NCI-H187 treated with DMSO at 0.1 percent for 48 hours (cell line): ENCODE measurements at places on chromosomes 12 and 14.
A peak's percentile ranks its signal among the peaks of the same experiment; 100 is the strongest.

GRCh38 chr12:6341417-6342139 lies at the start of gene TNFRSF1A:
TSS of gene TNFRSF1A (minus strand) at chr12:6342076. CDS start at chr12:6341814, 262 bp downstream.
- DNase-seq: no peak

GRCh38 chr14:70148911-70149595 lies 39.7 kb downstream of the SLC8A3 start:
- DNase-seq: no peak

DNA sequence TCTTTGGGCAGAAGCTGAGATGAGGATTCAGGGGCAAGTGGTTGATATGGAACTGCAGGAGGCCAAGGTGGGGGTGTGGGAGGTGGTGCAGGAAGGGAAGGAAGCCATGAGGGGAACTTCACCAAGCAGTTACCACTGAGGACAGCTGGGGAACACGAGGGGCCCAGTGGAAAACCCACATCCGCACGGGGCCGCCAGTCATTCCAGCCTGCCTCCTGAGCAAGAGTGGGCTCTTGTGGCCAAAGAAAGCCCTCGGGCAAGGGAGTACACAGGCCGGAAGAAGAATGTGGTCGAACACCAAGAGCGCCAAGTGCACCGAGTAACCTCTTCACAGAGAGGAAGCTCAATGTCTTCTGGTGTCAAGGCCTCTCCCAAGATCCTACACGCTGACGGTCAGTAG lies 252.2 kb upstream of the FOXN3 start:
- DNase-seq: no peak

DNA sequence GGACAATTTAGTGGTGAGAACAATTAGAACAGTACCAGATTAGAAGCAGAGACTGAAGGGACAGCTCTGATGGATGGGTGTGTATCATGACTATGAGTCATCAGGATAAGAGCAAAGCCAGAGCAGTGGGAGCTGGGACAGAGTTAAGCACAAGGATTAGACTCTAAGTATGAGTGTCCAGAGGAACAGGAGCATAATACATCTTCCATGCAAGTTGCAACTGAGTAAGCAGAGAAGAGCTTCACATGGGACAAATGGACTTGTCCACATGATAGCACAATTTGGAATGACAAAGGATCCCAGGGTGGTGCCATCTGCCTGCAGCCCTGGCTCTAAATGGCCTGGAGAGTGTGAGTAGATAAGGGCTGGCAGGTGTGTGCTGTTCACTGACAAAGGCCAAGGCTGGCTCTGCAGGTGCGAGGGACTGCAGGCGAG lies 226.4 kb upstream of the CAND1 start:
- DNase-seq: peak; percentile 91

GRCh38 chr12:68823696-68824095 lies 15.7 kb downstream of the MDM2 start:
- DNase-seq: no peak

DNA sequence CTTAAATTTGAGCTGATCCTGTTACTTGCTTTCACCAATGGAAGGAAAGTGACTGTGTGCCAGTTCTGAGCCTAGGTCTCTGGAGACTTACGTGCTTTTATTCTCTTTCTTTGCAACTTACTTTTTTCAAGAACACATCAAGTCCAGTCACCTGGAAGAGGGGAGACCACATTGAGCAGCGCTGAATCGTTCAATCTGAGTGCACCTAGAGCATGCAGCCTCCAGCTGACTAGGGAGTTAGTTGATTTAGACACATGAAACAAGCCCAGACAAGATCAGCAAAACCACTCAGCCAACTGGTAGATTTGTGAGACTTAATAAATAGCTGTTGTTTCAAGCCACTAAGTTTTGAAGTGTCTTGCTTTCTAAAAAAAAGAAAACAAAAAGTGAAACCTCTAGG lies 1014.8 kb upstream of the FBXO33 start:
- no peak for DNase-seq

DNA sequence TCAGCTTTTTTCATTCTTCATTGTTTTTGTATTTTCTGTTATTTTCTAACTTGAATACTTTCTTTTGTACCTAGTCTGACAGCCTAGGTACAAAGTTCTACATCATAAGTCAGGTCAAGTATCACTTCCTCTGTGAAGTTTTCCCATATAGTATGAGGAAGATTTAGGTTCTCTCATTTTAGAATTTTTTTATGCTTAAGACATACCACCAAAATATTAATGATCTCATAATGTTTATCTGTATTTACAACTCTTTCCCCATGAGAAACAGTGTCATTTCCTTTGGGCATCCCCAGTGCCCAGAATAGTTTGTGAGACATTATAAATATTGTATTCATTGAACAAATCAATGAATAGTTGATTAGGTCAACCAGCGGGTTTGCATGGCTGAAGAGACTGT lies 3.1 kb upstream of the ATF7IP start:
- no peak for DNase-seq

DNA sequence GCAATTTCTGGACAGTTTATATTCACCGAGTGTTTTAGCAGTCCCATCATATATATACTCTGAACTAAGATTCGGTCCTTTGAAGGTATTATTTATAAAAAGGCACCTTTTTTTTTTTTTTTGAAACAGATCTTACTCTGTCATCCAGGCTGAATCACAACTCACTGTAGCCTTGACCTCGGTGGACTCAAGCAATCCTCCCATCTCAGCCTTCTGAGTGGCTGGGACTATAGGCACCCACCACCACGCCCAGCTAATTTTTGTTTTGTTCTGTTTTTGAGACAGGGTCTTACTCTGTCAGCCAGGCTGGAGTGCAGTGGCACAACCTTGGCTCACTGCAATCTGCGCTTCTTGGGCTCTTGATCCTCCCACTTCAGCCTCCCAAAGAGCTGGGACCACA lies 52.1 kb downstream of the BTBD7 start:
- DNase-seq: no peak

- no peak for DNase-seq
These were observed 960.9 kb upstream of the FBXO33 start for GRCh38 chr14:40393143-40393542.

- DNase-seq: no peak
These were observed 130.5 kb downstream of the ZFP36L1 start for GRCh38 chr14:68662392-68662791.

DNA sequence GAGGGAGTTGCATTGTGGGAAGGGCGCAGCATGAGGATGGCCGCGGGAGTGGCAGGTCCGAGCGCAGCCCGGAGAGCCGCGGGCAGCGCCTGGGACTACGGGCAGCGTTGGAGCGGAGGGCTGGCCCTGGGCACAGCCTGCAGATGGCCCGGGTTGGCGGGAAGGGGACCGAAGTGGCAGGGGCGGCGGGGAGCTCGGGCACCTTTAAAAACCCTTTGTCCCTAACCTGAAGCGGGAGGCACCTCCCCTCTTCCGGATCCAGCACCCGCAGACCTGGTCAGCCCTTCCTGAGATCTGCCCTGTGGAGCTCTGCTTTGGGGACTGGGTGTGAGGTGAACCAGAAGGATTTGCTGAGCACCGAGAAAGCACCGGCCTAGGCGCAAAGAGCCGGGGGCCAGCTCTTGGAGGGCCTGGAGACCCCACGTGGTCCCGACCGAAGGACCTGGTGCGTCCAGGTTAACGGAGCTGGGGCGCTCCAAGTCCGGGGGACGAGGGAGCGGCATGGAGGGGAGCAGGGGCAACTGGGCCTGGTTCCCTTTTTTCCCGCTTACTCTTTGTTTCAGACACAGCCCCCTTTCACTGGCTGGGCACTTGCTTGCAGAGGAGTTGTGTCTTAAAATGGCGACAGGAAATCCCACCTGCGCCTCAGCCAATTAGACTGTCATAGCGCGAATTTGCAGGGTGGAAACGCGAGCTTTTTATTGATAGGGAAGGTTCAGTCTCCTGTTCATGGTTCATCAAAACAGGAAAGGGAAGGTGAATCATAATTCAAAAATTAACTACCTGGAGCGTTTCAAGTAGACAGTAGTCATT lies 792 bp upstream of the SLC38A1 start:
- DNase-seq: no peak

DNA sequence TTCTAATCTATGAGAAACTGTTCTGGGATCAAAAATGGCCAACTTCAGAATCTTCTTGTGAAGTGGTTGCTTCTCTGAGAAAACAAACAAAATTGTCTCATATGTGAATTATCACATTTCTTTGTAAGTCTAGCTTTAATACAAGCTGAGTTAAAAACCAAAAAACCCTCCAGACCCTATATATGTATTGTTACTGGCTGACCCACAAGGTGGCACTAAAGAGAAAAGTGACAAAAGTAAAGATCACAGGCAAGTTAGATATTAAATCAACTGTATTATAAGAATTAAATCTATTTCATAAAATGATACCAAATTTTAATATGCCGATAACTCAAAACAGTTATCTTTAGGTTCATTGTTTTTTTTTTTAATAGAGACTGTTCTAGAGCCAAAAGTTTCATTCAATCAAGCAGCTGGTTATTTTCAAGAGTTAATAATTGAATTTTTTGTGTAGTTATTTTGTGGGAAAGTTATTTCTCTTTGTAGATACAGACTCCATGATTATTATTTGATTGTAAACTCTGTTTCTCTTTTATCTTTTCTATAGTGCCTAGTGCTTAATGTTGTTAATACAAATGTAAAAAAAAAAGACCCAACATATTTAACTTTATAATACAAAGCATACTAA lies 7.5 kb upstream of the TRHDE start:
- DNase-seq: no peak

- no peak for DNase-seq
These were observed 1.0 kb downstream of the BLTP3B start for GRCh38 chr12:100141666-100141997.

DNA sequence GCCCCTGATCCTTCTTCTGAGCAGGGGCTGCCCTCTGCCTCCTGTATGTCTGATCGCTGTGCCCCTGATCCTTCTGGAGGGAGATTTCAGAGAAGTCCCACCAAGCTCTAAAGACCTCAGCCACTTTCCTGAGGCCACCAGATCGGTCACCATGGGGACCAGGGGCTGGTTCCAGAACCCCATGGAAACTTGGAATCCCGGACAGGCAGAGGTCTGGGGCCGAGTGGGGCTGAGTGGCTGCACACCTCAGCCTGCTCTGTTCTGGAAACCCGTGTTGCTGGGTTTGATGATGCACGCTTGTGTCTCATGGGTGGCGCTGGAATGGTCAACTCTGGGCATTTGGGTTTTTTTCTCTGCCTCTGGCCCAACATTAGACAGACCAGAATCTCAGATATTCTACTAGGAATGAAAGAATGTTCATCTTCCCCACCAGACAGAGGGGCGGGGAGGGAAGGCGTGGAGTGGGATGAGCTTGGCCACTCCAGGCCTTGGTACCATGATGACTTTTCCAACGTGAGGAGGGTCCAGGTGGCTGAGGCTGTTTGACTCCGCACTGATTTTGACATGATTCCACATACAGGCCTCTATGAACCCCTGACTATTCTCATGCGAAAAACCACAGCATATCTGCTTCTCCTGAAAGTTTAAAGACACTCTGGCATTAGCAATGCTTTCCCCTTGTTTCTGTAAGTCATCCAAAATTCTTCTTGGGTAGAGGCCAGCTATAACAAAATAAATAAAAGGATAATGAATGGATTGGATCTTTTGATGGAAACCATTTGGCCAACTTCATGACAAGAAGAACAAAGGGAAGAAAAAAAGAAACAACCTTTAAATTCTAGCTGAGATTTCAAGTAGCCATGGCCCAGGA lies 114.5 kb downstream of the ADGRD1 start:
- no peak for DNase-seq

- DNase-seq: no peak
These were observed 25.6 kb upstream of the UBC start for GRCh38 chr12:124940143-124940392.

DNA sequence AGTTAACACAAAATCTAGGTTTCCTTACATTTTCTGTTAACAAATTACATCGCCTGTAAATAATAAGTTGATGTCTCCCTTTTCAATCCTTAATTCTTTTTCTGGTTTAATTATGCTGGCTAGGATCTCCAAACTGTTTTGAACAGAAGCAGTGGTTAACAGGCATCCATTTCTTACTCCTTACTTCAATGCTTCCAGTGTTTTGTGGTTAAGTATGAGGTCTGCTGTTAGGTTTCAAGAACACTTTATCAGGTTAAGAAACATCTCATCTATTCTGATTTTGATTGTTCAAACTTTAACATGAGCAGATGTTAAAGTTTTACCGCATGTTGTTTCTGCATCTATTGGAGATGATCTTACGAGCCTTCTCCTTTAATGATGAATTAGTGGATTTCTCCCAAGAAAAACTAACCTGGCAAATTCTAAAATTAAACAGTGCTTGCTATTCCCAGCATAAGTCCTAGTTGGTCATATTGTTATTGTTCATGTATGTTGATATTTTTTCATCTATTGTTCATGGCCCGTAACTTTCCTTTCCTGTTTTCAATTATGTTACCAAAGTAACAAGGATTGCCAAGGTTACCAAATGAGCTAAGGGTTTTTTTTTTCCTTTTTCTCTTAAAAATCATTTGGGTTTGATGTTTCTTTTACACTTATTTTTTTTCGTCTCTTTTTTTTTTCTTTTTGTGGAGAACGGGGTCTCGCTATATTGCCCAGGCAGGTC lies 33.4 kb downstream of the POLE start:
- DNase-seq: no peak

GRCh38 chr12:114774197-114774596 lies 90.2 kb upstream of the TBX3 start:
- DNase-seq: no peak

DNA sequence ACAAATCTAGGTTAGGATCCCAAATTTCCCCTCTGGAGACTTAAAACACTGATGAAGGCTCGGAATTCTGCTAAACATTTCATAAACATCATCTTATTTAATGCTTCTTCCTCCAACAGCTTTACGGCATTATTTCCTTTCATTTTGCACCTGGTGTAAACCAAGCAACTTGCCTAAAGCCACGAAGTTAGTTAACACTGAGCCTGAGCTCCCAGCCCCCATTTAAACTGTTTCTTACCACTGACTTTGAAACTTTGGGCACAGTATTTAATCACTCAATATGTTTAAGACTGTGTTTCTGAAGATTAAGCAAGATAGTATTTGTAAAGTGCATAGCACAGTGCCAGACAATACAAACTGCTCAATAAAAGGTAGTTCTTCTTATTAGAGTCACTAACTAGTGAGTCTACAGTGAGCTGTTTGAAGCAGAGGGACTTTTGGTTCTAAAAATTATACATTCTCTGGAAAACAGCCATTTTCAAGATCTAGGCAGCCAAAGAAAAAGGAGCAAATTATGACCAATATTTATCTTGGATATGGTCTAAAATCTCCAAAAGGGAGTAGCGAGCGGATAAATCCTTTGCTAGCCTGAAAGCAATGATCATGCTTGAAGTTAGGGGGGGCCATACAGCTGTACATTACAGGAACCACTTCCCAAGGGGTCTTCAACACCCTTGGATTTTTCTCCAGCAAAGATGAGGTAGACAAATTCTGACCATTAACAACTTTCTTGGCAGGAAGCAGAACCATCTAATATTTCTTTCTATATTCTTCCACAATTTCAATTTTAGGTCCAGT lies 4.0 kb downstream of the EGLN3 start:
- DNase-seq: no peak

DNA sequence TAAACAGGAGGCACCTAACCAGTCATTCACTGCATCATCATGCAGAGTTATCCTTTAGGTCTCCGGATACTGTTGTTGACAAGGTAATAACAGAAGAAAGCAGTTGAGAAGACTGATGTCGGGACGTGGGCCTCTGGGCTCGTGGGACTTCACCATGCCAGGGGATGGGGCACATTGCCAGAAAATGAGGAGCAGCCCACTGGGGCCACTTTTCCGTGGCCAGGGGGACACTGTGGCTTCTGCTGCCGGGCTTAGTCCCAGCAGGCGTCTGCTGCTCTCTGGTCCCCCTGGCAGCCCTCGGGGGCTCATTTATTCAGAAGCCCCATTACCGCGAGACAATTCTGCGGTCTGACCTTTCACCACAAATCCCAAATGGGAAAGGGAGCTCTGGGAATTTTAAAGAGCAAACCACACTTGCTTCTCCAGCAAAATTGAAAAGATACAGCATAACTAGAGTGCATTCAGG lies 201.2 kb downstream of the DAD1 start:
- no peak for DNase-seq
